ENCODE measurements at places on chromosomes 12 and 14.

GRCh38 chr14:82122655-82123054 lies 589.0 kb upstream of the SEL1L start:
- no peak for DNase-seq

DNA sequence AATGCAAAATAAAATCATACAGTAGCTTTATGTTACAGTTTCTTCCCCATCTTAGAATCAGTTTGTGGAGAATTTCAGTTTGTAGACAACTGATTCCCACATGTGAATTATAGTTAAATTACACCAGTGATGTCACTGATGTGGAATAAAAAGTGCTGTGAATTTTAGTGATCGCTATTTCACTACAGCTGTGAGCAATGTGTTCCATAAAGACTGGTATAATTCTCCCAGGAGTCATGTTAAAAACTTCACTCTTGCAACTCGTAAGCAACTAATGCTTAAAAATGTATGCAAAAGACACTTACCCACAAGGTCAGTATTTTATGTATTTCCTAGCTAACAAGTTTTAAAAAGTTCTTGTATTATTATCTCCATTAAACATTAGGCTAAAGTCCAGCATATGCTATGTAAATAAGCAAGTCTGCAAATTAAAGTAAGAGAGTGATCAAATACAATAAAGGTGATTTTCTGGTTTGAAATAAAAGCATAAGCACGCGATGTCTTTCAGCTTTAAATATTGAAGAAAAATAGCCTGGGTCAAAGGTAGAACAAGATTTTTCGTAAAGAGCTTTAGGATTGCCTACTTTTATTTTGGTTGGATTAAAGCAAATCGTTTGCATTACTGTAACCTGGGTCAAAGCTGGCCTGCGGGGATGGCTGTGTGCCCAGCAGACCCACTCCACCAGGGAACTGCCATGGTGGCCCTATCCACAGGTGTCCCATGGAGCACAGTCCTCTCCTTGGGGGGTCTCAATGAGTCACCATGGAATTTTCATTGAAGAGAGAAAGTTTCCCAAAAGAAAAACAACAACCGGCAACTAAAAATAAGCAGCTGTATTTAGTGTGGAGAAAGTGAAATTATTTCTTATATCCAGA lies 12.7 kb upstream of the LRIG3 start:
- no peak for DNase-seq

GRCh38 chr14:85867450-85867849 lies 337.5 kb downstream of the FLRT2 start:
- DNase-seq = no peak

GRCh38 chr12:77133566-77133965 lies 68.2 kb upstream of the E2F7 start:
- DNase-seq = no peak

DNA sequence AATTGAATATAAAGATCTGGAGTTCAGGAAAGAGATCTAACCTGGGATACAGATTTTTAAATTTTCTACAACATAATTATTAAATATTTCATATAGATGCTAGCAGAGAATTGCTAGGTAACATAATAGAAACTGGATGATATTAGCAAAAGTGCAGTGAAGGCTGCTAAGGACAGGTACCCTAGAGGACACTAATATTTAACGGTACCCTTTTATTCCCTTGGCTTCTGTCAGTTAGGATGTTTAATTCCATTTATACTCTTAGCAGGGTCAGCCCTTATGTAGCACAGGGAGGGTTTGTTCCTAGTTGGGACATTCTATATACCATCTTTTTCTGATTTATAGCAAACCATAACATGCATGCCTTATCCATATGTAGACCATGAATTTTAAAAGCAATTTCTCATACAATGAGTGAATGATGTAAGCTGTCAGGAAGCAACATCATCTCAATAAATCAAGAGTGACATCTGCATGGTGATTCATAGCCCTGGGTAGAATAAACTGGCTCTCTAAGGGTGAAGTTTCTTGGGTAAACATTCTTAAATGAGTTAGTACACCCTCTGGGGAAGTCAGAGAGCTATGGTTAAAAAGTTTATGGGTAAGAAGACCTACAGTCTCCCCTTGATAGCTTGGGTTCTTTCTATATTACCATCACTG lies 404.4 kb upstream of the MGAT4C start:
- DNase-seq = no peak
